ENCODE measurements at places on chromosomes 11 and 22.

- DNase-seq = no peak
Measured at GRCh38 chr11:35173011-35173511, 34.1 kb downstream of the CD44 start.

DNA sequence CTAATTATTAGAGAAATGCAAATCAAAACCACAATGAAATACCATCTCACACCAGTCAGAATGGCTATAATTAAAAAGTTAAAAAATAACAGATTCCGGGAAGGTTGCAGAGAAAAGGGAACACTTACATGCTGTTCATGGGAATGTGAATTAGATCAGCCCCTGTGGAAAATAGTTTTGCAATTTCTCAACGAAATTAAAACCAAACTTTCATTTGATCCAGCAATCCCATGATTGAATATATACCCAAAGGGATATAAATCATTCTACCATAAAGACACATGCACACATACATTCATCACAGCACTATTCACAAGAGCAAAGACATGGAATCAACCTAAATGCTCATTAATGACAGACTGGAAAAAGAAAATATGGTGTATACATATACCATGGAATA lies 32.5 kb downstream of the NOX4 start:
- DNase-seq = no peak

DNA sequence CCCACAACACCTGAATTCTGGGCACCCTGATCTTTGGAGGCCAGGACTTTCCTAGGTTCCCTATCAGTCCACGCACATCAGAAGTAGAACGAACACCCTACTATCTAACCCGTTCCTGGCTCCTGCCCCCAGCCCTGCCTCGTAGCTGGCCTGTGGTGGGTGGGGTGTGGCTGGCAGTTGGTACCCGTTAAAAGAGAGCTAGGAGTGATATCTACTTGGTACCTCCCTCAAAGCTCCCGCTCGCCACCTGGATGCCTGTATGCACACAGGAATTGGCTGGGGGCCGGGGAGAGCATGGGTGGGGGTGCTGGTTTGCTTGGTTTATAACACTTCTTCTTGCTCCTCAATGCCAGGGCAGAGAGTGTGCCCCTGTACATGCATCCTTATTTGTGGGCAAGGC lies 14.0 kb upstream of the NECTIN1 start:
- no peak for DNase-seq

DNA sequence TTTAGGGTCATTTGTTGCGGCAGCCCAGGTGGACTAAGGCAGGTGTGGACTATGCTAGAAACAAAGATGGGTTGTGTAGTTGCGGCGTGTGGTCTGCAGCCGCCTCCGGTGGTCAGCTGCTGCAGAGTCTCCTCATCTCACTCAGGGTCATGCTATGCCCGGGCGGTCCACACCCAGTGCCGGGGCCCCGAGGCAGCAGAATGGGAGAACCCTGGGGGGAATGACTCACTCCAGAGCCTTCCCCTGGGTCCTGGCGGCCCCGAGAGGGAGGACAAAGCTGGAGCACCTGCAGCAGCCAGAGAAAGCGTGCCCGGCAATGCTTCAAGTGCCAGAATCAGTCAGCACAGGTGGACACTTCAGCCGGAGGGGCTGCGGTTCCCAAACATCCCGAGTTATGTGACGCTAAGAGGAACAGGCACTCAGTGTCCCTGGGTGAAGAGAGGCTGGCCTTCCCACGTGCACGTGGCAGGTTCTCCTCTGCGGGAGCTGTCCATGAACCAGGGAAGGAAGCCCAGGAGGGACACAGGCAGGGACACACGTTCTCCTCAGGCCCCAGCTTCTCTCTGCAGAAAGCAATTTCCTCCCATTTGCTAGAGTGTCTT lies 289.6 kb upstream of the B3GAT1 start:
- DNase-seq = no peak

- DNase-seq = no peak
Measured at GRCh38 chr11:78071717-78072116, 7.9 kb downstream of the NDUFC2 start.

DNA sequence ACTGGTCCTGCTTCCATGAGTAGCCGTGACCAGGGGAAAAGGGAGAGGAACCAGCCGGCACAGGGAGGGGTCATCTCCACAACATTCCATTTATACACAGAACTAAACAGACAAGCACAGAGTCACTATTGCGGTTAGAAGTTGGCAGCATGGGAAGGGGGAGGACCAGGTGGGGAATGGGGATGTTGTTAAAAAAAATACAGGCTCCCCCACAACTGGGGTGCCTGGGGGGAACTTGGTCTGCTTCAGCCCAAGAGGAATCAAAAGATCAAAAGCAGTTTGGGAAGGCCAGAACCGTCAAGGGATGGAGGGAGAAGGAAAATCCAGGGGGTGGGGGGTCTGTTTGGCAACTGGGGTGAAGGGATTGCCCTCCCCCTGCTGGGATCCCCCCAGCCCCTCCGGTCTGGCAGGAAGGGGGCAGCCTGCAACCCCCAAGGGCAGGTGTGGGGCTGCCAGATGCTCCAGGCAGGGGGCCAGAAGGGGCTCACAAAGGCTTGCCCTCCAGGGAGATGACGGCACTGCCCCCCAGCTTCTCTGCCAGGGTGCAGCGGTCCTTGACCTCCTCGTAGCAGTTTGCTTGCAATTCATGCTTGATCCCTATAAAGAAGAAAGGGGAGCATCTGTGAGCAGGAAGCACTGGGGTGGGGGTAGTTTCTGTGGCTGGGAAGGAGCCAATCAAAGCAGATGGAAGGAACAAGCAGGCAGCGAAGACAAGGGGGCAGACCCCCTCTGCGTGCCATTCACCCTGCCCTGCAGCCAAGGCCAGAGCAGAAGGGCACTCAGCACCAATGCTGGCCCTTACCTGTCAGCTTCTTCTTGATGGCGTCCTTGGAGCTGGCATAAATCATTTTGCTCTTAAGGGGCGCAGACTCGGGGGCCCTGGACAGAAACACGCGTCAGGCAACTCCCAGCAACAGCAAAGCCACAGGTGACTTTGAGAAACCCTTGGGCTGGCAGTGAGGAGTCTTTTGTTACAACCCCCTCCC lies 2.8 kb downstream of the CFL1 start:
- DNase-seq = no peak

DNA sequence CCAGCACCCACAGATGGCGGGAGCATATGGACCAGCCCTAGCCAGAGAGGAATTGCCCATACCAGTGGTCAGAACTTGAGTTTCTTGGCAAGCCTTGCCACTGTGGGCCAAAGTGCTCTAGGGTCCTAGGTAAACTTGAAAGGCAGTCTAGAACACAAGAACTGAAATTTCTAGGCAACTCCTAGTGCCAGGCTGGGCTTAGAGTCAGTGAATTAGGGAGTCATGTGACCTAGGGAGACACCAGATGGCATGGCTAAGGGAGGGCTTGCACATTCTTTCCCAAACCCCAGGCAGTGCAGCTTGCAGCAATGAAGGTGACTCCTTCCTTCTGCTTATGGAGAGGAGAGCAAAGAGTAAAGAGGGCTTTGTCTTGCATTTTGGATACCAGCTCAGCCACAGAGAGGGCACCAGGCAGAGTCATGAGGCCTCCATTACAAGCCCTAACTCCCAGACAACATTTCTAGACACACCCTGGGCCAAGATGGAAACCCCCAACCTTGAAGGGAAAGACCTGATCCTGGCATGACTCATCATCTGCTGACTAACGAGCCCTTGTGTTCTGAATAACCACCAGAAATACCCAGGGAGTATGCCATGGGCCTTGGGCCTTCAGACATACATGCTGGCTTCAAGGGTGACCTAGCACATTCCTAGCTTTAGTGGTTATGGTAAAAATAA lies 19.2 kb upstream of the OR56A3 start:
- peak; percentile 22 for DNase-seq

- peak; percentile 54 for DNase-seq
Measured at GRCh38 chr11:124482362-124483147, 37.1 kb upstream of the OR8B8 start.

DNA sequence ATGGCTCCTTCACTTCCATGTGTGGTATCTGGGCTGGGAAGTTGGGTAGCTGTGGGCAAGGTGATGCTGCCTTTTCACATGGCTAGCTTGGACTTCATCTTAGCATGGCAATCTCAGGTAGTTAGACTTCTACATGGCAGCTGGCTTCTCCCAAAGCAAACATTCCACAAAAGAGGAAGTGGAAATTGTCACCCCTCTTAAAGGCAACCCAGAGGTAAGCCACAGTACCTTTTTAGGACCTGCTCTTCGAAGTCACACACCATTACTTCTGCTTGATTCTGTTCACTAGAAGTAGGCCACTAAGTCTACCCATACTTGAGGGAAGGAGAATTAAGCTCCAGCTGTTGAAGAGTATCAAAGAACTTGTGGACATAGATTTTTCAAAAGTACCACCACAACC lies 25.9 kb downstream of the TUG1 start:
- DNase-seq = no peak

- DNase-seq = no peak
Measured at GRCh38 chr11:93192163-93192562, 5.6 kb downstream of the SLC36A4 start.

- DNase-seq = no peak
Measured at GRCh38 chr22:44632541-44633396, 69.2 kb upstream of the PRR5 start.

- no peak for DNase-seq
Measured at GRCh38 chr11:113574586-113574985, 99.4 kb upstream of the DRD2 start.

DNA sequence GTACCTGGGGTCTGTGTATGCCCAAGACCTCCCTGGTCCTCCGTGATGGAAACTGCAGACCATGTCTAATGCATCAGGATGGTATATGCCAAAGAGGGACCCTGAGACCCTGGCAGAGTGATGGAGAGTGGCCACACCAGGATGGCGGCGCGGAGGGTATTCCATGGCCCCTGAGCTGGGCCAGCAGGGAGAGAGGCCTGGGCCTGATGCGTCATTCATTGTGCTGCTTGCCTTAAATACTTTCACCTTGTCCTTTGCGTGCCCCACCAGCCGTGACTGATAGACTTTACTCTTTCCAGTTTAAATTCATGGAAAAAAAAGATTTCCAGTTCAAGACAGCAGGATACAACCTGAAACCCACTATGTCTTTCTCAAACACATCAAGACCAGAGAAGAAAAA lies 5.6 kb upstream of the NDUFV1 start:
- DNase-seq = no peak

DNA sequence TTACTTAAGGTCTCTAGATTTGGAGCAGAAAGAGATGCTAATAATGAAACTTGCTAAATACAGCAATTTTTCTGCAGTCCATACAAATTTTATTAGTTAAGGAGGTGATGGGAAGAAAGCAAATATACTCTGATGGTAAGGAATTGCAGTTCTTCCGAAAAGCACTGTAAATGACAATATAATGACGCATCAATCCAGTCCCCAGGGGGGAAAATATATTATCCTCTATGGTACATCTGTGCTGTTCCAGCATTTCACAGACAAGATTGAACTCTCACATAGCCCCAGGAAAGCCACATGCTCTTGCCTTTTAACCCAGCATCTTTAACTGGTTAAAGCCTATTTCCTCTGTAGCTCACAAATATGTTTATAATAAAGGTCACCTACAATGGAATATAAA lies 416.6 kb upstream of the CCDC90B start:
- no peak for DNase-seq

DNA sequence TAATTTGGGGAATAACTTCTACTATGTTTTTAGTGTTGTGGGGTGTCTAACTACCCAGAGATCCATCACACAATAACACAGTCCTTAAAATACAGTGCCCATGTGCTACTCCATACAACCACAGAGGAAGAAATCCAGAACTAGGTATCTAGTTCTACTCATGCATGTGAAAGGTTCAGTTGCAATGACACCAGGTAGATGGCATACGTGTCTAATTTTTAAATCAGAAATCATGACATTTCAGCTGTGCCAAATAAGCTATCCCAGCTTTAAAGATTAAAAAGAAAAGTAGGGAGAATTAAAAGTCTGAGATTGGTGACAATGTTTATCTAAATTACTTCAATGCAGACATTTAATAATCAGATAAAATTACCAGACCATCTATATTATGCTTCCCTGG lies 122.2 kb downstream of the CD44 start:
- DNase-seq = no peak

DNA sequence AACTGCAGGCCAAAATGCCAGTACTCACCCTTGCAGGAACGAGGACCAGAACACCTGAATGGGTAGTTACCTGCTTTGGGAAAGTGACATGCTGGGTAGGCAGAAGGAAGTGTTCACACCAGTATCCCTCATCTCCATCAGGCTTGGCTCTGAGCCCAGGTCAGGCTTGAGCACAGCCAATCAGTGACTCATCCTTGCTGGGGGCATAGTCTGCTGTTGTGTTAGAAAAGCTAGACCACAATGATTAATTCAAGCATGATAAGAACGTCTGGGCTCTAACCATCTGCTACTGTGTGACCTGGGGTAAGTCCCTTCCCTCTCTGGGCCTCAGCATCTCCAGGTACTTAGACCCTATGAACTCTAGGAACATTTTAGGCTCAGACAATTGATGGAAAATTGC lies 450.4 kb downstream of the MIAT start:
- peak; percentile 98 for DNase-seq

DNA sequence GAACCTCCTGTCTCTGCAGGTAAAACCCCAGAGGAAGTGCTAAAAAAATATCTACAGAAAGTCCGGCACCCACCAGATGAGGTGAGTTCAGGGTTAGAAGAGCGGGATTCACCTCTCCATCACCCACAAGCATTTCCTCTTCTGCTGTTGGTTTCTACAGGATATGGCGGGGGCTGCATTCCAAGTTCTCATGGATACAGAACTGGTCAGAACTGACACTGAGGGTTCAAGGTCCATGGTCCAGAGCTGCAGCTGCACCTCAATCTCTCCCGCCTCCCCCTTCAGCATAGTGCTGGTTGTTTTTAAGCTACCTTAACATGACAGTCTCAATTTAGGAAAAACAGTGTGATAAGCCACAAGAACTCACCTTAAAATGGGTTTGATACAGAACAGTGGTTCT lies 19.2 kb downstream of the DTX4 start:
- no peak for DNase-seq

DNA sequence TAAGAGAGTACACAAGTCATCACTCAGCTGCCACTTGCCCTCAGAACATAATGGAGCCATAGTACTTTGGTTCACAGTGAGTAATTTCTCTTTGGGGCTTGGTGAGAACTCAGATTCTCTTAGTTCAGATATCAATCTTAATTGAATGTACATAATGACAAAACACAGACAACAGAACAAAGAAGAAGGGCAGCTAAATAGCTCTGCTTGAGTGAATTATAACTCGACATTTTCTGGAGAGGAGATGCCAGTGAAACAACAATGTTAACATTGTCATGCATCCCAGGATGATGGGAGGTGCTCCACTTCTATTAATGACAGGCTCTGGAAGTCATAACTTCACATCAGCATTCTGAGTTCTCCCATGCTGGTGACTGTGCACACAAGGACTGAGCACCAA lies 508.1 kb downstream of the TMEM135 start:
- no peak for DNase-seq

Measured in EL (cell line).